ENCODE measurements at places on chromosomes 16 and 17. TPM values are rescaled to one million over a fixed set of nuclear protein-coding genes. Genes with fewer than 3 reads are reported as not detected.

GRCh38 chr17:59498530-59499307 is 66.7 kb upstream of the DHX40 start:
- DNase-seq: no peak

DNA sequence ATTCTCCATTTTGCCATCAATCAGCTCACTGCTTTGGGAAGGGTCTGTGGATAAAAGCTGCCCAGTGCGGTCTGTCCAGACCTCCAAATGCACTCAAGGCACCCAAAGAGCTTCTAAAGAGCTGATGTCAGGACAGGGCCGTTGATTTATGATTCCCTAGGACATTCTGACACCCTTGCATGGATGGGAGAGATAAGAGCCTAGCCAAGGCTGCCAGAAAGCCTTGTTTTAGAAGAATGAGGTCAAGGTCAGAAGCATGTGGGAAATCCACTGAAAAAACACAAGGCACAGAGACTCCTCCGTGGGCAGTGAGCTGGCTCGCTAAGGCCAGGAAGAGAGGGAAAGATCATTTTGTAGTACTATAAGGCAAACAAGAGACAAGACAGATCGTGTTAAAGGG is 214.0 kb downstream of the CDH11 start:
- no peak for DNase-seq

- DNase-seq: no peak
Observed at GRCh38 chr16:586047-586644, 3.7 kb upstream of the RAB40C start.

DNA sequence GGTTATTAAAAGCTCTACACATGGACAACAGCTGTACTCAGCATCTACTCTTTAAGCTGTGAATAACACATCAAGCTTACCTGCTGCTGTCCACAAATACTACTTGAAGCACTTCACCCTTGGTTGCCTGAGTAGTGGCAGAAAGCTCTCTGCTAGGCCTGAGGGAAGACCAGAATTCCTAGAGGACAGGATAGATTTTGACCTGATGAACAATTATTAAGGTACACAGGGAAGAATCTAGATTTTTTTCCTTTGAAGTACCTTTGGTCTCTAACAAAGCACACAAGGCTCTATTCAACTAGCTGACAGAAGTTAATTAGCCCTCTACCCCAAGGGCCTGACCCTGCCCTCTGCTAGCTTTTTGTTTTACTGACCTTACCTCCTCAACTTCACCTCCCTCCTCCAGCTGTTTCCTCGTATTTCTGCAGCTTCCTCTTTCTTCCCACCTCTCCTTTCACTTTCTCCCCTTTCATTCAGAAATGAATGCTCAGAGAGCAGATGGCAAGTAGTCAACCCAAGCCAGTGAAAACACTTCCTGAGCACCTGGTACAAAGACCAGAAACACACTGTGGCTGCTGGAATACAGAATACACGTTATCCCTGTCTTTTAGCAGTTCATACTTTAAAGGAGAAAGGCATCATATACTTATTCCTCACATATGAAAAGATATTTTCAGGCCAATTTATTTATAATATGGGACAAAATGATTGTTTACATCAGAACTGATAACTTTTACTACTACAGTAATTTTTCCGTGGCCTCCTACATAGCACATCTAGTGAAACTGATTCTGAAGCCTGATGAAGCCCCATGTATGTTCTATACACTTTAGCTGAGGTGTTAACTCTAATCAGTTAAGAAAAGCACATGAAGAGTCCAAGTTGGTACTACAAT is 5.7 kb upstream of the VEZF1 start:
- DNase-seq: no peak

- no peak for DNase-seq
Observed at GRCh38 chr17:18197535-18198194, 14.0 kb downstream of the ALKBH5 start.

- DNase-seq: no peak
Observed at GRCh38 chr16:280005-280460, 358 bp upstream of the ARHGDIG start.

DNA sequence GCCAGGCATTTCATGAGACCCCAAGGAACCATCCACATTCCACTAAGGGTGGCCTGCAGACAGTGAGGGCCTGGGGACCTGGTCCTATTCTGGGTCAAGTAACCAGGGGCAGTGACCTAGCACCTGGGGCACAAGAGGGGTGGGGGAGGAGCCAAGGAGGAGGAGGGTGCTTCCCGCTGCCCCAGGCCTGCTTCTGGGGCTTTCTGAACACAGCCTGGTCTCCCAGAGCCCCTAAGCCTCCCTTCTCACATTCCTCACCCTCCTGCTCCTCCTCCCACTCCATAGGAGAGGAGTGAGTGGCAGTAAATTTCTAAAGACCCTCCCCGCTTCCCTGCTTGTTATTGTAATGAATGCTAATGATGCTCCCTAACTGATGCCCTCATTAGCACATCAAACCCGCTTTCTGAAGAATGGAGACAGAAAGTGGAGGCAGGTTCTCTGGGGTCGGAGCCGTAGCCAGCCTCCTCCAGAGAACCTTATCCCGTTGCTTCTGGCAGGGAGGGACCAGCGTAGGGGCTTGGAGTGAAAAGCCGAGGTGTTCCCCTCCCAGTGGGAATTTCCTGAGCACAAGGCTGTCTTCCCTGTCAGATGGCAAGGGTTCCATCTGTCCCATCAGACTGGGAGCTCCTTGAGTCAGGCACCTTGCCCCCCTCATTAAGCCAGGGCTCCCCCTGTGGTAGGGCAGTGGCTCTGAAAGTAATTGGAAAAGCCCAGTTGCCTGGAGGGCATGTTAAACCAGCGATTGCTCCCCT is 3.7 kb upstream of the SRCIN1 start:
- no peak for DNase-seq

GRCh38 chr17:72726936-72727335 is 365.6 kb downstream of the SLC39A11 start:
- DNase-seq: no peak

DNA sequence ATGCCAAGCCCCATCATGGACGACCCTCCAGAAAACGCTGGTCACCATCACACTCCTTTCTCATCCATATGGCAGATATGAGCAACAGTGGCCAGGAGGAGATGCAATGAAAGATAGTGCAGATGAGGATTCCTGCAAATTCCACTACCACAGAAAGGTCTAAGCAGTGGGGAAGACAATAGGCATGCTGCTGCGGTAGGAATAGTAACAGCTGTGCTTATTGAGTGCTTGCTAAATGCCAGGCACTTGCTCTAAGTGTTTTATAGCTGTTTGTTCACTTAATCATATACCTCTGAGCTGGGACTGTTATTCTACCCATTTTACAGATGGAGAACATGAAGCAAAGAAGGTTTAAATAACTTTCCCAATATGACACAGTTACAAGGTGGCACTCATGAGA is 46.6 kb upstream of the AKAP1 start:
- no peak for DNase-seq

DNA sequence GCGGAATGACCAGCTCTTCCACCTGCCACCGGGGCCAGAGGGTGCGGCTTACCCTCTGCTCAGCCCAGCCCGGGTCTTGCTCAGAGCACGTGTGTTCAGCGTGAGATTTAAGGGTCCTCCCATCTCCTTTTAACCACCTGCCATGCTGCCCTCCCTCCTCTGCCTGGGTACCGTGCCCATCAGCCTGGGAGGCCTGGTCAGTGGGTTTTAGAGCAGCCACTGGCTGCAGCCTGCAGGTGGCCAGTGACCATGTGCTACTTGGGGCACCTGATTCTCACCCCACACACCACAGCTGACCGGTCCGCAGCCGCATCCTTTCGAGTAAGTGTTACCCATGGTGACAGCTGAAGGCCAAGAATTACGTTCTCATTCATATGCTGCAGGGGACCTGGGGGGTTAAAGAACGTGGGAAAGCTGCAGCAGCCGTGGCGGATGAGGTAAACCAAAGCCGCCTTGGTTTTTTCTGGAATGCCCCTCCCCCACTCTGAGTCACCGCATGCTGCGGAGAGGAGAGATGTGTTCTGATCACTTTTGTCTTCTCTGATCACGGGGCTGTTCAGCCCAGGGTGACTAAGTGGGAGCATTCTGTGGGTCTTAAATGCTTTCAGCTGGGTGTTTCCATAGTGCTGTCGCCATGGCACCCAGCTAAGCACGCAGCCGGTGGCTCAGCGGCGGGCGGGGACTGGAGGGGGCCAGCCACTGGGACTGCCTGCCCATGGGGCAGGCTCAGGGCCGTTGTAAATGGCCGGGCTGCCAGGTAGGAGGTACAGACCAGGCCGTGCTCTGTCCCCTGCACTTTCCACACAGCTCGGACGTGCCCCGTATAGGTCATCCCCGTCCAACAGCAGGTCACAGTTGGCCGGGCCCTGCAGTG is 59.8 kb downstream of the BAIAP2 start:
- DNase-seq: peak; percentile 58

GRCh38 chr16:21117567-21117966 is 33.1 kb downstream of the DNAH3 start:
- DNase-seq: no peak

DNA sequence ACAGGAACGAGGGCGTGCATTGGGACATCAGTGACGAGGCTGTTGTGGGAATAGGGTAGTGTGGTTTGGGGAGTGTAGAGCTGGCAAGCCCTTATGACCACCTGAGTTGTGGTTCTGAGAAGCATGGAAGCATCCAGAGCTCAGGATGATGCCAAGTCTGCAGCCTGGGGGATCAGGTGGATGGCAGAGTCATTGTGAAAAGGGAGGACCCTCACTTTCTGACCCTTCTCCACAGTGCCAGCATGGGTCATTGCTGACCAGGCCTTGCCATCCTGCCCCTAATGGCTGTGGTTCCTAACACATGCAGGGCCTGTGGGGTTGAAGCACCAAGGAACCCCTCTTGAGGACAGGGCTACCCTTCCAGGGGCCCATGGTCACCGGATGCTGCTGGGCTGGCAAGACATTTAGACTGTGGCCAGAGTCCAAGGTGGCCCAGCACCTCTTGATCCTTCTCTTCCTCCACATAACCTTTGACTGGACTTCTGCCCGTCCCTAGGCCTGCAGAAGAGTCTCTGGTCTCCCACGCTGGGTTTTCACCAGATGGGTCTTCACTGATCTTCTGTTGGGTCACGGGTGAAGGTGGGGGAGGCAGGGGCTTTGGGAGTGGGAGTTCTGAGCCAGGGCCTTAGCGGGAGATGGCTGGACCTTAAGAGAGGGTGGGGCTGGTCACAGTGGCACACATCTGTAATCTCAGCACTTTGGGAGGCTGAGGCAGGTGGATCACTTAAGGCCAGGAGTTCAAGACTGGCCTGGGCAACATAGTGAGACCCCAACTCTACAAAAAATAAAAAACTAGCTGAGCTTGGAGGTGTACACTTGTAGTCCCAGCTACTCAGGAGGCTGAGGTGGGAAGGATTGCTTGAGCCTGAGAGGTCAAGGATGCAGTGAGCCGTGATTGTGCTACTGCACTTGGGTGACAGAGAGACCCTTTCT is 2.0 kb upstream of the PLA2G15 start:
- no peak for DNase-seq

DNA sequence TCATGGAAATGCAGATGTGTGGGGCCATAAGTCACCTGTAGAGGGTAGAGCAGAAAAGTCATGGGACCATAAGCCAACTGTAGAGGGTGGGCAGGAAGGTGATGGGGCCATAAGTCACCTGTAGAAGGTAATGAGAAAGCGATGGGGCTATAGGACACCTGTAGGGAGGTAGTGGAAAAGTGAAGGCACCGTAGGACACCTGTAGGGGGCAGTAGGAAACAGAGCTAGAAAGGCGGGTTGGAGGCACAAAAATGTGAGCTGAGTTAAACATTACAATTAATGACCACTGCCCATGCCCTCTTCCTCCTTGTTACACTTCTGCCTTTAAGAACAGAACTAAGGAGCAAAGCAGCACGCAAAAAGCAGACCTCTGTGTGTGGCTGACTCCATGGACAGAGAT is 150.1 kb downstream of the SHISA6 start:
- DNase-seq: no peak

Gene AHSP
- not detected for total RNA-seq

Gene TMEM100
- total RNA-seq: not detected

Gene PIK3R5
- total RNA-seq: 104 TPM

Gene TEX14
- total RNA-seq: 1.3 TPM

Gene COIL
- 24.2 TPM for total RNA-seq

Gene P2RX1
- total RNA-seq: 1.6 TPM

Gene FBXW10
- not detected for total RNA-seq
